ENCODE measurements at places on chromosomes 1 and 21.

DNA sequence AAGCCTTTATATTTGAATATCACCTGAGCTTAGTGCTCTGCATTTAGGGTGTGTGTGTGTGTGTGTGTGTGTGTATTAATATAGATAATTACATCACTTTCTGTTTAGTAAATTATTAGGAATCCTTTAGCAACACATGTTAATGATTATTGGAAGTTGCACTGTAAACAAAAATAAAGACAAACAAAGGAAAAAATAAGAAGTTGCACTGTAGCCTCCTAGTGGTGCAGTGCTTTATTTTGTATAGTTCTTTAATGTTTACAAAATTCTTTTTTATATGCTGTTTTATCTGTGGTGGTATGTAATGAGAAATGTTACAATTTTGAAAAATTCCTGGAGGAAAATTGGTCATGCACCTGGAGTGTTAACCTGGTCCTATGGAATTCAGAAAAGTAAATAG, 69.2 kb downstream of the UBE4B start:
- DNase-seq: no peak

- DNase-seq: no peak
Observed at GRCh38 chr1:219751870-219752507, 139.1 kb upstream of the ZC3H11B start.

DNA sequence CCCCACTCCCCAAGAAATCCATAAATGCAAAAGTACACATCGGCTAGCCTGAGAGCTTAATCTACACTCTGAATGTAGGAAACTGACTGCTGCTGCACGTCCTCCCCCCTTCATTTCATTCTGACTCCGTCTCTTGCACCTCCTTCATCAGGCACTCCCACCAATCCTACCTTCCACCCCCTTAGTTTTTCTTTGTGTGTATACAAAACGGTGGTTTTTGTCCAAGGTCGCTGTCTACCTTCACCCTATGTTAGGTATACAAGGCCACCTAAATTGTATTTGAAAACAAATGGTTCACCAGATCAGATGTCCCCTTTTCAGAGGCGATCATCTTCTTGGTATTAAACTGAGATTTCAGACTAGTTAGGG, 1.9 kb downstream of the WDR26 start:
- DNase-seq: peak; percentile 37

GRCh38 chr21:29661672-29662442, 277.9 kb downstream of the GRIK1 start:
- no peak for DNase-seq

DNA sequence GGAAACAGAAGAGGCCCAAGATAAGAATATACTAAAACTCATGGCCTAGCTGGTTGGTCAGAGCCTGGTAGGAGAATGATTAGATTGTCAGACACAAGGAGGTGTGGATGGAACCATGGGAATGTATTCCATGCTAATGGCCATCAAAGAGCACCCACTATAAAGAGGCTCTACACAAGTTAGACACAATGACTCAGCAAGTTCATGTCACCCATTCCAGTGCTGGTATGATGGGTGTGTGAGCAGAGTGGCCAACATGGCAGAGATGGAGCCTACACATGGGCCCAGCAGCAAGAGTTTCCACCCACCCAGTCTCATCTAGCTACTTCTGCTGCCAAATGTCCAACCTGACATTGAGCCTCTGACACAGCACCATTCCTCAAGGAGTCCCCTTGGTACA, 97.5 kb upstream of the COG2 start:
- DNase-seq: no peak

GRCh38 chr1:147611586-147611985, 58.7 kb downstream of the ACP6 start:
- DNase-seq: no peak

DNA sequence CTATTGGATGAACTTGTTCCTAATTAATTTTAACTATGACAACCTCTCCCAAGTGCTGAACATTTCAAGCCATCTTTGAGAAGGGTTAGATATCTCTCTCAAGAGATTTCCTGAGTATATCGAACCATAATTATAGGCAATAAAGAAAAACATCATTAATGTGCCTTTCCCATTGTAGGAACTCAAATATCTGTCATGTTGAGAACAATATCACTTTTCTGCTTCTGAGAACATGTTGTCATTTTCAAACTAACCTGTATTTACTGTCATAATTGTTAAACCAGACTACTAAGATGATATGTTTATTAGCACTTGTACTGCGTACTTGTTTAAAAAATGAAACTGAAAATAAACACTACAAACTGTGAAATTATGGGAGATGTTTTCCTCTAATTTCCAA, 4.3 kb downstream of the EPS15 start:
- DNase-seq: no peak

GRCh38 chr1:238628110-238628509, 737.4 kb upstream of the ZP4 start:
- DNase-seq: no peak

GRCh38 chr1:48207131-48207530, 15.4 kb upstream of the SLC5A9 start:
- DNase-seq: no peak

DNA sequence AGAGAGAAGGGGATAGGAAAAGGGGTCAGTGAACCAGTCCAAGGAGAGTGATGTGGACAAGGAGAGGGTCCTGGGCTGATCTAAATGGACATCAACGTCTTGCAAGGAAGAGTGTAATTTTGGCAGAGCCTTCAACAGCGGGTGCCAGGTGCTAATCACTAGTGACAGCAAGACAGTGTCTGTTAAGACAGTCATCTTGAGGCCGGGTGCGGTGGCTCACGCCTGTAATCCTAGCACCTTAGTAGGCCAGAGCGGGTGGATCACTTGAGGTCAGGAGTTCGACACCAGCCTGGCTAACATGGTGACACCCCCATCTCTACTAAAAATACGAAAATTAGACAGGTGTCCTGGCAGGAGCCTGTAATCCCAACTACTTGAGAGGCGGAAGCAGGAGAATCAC, 12.2 kb upstream of the PADI6 start:
- DNase-seq: no peak

- DNase-seq: peak; percentile 94
Observed at GRCh38 chr1:159923203-159924024, 1.9 kb downstream of the TAGLN2 start.

DNA sequence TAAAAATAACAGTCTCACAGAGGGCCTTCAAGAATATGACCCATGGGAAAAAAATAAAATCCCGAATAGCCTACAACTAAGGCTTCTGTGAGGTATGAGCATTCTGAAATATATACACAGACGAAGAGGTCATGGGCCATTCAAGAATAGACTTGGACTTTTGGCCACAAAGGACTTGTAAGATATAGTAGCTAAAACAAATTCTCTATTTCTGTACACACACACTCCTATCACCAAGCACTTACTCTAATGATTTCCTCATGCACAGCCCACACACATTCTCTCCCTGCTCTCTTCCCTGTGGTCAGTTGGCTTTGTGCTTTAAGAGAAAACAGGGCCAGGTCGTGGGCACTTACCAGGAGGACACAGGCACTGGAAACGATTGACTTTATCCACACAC, 69.7 kb upstream of the ADAM30 start:
- no peak for DNase-seq

DNA sequence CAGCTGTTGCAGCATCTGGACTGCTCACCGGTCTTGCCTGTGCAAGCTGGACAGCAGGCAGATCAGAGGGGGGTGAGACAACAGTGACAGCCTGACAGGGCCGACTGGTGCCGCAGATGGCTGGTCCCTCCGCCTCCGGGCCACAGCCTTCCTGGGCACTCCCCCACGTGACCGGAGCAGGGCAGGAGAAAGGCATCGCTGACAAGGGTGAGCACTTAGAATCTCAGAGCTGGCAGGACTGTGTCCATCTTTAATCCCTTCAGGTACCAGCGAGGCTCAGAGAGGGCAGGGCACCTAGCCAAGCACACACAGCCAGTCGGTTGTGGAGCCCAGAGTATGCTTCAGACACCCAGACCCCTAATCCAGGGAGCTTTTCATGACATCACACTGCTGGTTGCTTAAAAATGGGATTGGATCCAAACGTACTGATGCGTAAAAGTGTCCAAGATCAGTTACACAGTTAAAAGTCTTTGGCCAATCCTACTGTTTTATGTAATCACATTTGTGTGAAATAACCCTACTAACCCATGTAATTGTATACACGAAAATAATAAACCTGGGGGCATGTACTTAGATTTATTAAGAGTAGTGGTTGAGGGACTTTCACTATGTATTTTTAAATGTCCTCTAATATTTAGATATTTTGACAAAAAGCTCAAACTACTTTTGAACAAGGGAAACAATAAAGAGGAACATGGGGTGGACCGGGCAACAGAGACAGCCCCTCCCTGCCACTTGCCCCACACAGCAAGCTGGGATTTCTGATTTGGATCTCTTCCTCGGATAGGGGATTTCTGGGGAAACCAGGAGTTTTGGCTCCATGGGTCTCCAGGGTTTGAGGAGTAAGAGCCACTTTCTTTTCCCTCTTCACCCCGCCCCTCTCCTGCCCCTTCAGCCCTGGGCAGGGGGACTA, 758 bp upstream of the CNTN2 start:
- no peak for DNase-seq

DNA sequence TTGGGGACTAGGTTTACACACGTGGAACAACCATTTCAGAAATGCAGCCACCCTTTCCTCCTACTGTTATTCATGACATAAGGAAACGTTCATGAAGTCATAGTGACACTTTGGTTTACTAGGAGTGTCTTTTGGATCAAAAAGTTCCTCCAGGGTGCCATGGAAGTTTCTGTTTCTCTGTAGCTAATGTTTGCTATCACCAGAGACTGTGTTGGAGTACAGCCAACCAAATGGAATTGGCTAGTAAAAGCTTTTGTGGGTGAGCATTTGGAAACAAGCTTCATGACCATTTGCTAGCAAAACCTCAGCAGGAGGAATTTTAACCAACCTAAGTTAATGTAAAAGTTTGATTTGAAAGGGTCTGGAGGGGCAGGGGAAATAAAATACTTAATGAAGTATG, 43.9 kb upstream of the ADGRL2 start:
- no peak for DNase-seq

GRCh38 chr1:221776495-221777301, 34.8 kb upstream of the DUSP10 start:
- DNase-seq: peak; percentile 70

GRCh38 chr1:78843111-78843510, 163.4 kb downstream of the ADGRL4 start:
- no peak for DNase-seq

GRCh38 chr21:33682992-33683627, 40.8 kb downstream of the ITSN1 start:
- DNase-seq: no peak

- DNase-seq: peak; percentile 35
Observed at GRCh38 chr1:236143104-236143948, 987 bp downstream of the GPR137B start.

GRCh38 chr21:28325618-28326017, 667.1 kb downstream of the LTN1 start:
- DNase-seq: no peak

- DNase-seq: no peak
Observed at GRCh38 chr1:174931214-174931613, 68.5 kb upstream of the CACYBP start.

GRCh38 chr21:28789523-28789922, 203.2 kb downstream of the LTN1 start:
- DNase-seq: no peak

GRCh38 chr1:164767752-164768402, 208.9 kb downstream of the PBX1 start:
- no peak for DNase-seq

DNA sequence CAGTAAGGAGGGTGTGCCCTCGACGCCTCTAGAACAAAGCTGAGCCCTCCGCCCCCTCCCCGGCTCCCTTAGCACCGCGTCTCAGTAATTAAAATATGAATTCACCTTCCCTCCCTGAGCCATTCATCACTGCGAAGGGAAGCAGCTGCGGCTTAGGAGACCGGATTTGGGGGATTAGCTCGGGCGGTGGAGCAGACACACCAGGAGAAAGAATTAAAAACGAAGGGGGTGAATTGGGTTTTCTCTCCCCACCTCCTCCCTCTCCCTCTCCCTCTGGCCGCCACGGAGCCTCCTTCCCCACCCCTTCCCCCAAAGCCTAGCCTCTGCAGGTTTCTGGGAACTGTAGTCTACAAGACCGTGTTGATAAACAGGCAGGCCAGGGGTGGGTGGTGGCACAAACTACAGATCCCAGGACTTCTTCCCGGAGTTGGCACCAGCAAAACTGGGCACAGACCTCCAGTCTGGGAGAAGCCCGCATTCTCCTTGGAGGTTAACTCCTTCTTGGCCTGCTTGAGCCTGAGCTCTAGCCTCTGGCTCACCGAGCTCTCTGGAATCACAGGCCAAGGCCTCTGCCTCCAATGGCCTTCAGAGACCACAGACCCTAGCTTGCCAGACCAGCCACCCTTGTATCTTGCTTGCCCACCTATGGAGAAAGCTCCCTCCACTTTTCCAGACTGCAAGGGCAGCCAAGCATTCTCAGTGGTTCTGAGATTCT, 10.8 kb downstream of the BLACAT1 start:
- peak; percentile 89 for DNase-seq

DNA sequence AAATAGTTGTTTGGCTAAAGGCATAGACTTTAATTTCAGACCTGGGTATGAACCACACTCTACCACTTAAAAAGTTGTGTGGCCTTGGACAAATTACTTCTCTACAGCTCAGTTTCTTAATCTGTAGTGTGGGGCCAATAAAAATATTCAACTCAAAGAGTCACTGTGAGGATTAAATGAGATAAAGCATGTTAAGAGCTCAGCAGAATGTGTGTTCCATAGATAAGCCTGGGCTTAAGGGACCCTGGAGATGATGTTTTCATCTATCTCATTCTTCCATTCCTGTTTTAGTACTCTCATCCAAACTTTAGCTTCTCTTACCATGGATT, 17.7 kb downstream of the S100A10 start:
- no peak for DNase-seq

GRCh38 chr1:2980073-2980791, 41.0 kb upstream of the ACTRT2 start:
- DNase-seq: no peak

- DNase-seq: peak; percentile 99
Observed at GRCh38 chr1:155244368-155245162, 10.7 kb downstream of the ENTREP3 start.

DNA sequence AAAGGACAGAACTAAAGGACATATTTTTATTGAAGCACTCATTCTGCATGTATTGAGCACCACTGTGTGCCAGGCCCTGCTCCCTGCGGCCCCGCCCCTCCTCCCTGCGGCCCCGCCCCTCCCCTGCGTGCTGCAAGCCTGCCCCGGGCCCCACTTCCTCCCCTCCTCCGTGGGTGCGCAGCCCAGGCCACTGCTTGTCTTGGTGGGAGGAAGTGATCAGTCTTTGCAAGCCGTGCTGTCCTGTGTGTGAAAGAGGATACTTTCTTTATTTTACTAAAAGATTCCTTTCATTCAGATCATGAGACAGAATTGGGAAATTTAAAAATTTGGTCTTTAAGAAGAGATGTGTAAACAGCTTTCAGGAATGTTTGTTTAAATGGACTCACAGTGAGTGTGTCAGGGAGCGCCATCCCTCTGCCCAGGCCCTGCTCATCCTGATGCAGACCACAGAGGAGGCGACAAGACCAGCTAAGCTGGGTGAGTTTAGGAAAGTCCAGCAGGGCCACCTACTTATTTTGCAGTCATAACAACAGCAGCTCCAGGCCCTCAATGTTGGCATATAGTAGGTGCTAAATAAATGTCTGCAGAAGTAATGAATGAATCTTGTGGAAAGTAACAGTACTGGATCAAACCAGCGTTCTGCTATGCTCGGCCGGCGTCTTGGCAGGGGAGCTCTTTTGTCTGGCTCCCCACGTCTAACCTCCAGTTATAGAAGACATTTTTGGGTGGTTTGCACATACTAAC, 88.3 kb upstream of the SELENON start:
- no peak for DNase-seq

Data from KBM-7 (cell line).